ENCODE measurements at places on chromosomes 3 and 15.
A peak's percentile ranks its signal among the peaks of the same experiment; 100 is the strongest.

- no peak for DNase-seq
Measured at GRCh38 chr3:16381426-16381825, 116.4 kb downstream of the OXNAD1 start.

- DNase-seq = no peak
Measured at GRCh38 chr15:71476823-71477222, 333.5 kb upstream of the NR2E3 start.

- DNase-seq = no peak
Measured at GRCh38 chr3:127518456-127519081, 72.0 kb downstream of the TPRA1 start.

GRCh38 chr3:175335229-175335628 is 476.1 kb downstream of the NAALADL2 start:
- no peak for DNase-seq

DNA sequence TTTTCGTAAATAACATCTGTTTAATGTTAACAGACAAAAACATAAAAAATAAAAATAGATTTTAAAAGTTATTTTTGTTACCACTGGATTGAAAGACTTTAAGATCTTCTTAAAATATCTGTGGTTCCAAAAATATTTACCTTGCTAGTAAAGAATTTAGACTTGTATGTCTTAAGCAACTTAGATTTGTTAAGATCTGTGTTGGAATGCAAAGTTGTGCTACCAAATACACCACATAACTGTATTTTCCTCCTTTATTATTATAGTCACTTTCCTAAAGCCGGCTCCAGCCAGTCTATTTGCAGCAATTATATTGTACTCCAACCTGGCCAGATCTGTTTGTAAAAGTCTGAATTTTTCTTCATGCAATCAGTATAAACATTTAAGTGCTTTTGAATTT is 63.7 kb downstream of the SPRED1 start:
- no peak for DNase-seq

GRCh38 chr3:146181216-146181615 is 20.2 kb upstream of the PLOD2 start:
- no peak for DNase-seq

GRCh38 chr3:52769786-52770455 is 819 bp downstream of the NEK4 start:
- no peak for DNase-seq

- no peak for DNase-seq
Measured at GRCh38 chr3:97957617-97958311, 14.5 kb downstream of the RIOX2 start.

DNA sequence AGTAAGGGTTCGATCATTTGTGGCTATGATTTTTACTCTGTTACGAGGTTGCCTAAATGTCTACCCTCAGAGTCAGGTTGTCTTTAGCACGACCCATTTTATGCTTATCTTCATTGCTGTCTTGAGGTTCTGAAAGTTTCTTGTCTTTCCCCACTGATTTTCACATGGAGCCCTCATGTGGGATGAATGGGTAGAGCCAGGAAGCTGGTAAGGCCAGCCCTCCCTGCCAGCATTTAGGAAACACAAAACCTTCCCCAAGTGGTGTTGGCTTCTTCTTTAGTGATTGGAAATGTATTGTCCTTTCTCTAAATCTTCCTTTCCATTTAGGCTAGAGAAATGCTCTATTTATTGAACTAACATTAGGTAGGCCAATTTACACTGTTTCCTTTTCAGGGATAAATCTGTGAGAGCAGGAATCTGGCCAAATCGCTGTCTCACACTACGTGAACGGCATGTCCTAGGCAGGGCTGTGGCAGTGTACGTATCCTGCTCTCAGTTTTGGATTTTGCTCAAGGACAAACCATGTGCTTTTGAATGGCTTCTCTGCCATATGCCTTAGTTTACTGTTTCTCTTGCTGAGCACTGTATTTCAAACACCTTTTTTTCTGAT is 43.7 kb downstream of the MYZAP start:
- DNase-seq = no peak

DNA sequence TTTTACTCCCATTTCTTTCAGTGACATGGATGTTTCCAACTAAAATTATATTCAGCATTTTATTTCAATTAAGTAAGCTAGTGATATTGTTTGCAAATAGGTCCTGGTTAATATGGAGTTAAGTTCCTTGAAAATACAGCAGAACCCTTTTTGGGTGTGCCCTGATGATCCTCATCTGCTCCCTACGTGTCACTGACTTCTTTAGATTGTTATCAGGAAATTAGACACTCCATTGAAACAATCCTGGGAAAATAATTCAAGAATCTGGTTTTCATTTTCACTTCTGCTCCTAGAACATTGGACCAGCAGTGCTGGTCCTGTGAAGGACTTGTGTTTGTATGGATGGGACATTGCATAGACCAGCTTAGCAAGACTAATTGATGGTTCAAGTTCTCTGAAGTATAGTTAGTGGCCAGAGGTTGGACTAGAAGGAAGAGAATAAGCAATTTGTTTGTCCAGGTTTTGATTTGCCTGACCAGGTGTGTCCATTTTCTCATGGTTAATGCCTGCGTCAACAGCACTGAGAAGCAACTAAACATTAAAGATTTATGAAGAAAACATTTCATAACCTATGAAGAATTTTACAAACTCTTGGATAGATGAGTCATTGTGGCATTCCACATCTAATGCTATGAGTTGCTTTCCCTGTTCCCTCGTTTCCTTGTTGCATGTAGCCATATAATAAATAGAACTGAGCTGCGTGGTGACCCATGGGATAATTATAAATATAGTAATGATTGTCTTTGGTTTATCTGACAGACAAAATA is 95.8 kb downstream of the ZPLD1 start:
- no peak for DNase-seq

DNA sequence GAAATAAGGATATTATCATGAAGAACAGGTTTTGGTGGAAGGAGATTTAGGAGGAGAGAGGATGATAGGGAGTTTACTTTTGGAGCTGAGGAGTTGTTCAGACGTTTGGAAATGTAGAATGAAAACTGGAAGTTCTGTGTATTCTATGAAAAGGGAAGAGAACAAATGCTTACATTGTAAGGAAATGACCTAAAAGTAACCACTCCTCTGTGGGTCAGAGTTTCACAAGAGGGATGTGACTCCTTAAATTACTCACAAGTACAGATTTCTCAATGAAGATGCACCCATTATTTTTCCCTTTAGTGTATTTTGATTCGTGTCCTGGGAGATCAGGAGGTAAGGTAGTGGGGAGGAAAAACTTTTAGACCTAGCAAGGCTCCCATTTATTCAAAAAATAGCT is 4.0 kb downstream of the RNF13 start:
- no peak for DNase-seq

DNA sequence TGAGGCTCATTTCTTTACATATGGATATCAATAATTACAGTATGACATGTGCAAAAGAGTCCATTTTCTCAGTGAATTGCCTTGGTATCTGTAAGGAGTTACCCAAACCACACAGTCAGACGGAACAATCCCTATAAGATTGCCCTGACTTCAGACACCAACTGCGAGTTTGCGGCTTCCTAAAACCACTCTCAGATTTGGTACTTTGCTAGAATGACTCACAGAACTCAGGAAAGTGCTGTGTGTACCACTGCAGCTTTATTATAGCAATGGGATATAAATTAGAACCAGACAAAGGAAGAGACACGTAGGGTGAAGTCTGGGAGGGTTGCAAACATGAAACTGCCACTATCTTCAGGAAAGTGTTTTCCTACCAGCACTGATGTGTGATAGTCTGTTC is 45.8 kb upstream of the ATP13A3 start:
- no peak for DNase-seq

DNA sequence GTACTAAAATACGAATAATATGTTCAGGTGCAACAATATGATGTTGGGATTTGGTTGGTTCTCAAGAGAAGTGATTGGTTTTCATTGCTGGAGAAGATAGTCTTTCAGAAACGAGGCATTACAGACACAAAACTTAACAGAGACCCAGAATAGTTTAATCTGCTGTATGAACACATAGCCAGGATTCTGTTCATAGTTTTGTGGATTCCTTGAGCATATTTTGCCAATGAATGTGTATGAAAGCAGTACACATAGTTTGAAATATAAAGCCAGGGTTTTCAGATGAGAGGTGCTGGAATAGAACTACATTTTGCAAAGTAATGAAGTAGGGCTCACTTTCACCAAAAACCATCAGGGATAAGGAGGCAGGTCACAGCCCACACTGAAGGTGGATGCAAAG is 5.7 kb upstream of the MCTP2 start:
- DNase-seq = no peak

DNA sequence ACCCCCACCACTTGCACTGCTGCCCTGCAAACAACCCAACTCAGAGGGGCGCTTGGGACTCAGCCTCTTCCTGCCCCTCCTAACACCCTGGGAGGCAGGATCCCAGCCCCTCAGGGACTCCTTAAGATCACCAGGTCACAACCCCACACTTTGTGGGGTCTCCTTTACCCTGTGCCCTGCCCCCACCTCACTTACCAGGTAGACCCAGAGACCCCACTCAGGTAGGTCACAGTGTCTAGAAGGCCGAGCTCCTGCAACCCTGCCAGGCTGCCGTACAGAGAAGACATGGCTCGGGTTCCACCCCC is 9.1 kb downstream of the PLA2G4F start:
- no peak for DNase-seq

- peak; percentile 78 for DNase-seq
Measured at GRCh38 chr15:39624806-39625205, 43.9 kb downstream of the THBS1 start.

GRCh38 chr3:193831495-193832455 is 238.8 kb downstream of the OPA1 start:
- no peak for DNase-seq

- DNase-seq = no peak
Measured at GRCh38 chr15:46735115-46735514, 982.2 kb upstream of the SEMA6D start.

DNA sequence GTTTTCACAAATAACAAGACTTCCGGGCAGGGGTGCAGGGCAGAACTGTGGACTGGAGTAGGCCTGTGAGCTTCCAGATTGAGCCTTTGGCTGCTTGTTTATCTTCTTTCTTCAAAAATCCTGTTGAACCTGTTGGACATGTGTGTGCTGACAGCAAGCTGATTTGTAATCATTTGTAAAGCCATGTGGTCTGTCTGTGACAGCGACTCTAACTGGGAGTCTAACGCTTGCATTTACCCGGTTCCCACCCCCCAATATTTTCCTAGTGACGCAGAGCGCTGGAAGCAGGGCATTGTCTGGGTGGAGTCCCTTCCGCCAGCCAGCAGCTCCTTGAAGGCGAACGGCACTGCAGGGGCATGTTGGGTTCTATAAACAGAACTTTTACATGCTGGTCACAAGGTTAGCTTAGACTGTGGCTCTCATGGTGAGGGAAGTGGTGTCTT is 85.7 kb upstream of the MYZAP start:
- no peak for DNase-seq

- no peak for DNase-seq
Measured at GRCh38 chr3:43919029-43919428, 228.3 kb downstream of the ABHD5 start.

DNA sequence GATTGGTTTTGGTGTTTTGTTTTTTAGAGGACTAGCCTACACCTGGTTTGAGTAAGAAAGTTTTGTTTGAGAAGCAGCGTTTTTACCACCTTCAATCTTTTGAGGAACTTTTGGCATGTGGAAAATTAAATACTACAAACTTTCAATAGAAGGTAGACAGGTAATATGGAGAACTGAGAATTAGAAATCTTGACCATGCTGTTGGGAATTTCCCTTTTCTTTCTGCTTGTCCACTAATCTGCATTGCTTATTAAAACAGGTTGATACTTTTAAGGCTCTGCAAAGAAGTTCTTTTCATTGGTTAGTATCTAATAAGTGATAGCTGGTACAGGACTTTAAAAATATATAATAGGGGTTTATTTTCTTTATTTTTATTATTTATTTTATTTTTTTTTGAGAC is 31.9 kb downstream of the UBE2E1 start:
- no peak for DNase-seq

DNA sequence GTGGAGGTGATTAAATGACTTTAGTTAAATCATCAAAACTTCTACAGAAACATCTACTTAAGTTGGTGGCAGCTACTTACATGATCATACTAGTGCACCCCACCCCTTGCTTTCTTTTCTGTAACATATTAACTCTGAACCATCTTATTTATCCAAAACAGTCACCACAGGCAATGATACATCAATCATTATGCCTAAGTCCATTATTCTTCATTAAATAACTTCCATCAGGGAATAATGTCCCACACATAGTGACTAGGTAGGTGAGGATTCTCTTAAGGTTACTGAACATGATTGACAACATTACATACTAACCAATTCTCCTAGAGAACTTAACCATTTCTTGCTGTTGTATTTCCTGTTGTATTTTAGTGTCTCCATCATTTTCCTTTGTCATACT is 210.2 kb downstream of the NR1D2 start:
- no peak for DNase-seq

GRCh38 chr3:140152851-140153639 is 218.1 kb downstream of the CLSTN2 start:
- no peak for DNase-seq

GRCh38 chr15:41511899-41512369 is 1.7 kb downstream of the LTK start:
- DNase-seq = peak; percentile 28

GRCh38 chr15:35697549-35698299 is 151.8 kb upstream of the DPH6 start:
- DNase-seq = no peak

- DNase-seq = no peak
Measured at GRCh38 chr3:46359733-46360493, 6.0 kb downstream of the CCR2 start.

DNA sequence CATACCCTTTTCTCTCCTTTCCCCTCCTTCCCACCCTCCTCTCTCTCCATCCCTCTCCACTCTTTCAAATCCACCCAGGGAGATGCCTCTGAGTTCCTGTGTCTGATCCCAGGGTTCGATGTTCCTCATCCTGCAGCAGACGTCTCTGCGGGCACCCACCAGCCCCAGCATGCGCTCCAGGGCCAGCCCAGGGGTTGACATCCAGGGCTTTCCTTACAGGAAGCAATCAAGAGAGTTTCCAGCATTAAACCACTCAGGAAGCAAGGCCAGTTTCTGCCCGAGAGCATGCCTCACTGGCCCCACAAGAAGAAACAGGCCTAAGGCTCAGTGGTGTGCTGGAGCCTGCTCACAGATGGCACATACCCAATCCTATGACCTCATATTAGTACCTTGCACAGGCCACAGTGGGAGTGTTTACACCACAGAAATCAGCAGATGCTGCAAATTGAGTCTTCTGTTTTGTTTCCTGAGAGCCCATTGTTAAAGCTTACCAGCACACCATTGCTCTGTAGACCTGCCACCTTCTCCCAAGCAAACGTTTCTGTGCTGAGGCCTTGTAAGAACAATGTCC is 13.2 kb downstream of the SLC6A1 start:
- DNase-seq = no peak

DNA sequence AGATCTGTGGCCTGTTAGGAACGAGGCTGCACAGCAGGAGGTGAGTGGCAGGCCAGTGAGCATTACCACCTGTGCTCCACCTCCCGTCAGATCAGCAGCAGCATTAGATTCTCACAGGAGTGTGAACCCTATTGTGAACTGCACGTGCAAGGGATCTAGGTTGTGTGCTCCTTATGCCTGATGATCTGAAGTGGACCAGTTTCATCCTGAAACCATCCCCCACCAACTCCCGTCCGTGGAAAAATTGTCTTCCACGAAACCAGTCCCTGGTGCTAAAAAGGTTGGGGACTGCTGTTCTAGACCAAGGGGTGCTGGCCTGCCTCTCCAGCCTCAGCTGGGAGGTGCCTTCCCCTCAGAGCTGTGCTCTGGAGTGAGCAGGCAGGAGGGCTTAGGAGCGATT is 61.4 kb downstream of the RPLP1 start:
- DNase-seq = no peak

GRCh38 chr3:64988188-64988587 is 300.4 kb upstream of the ADAMTS9 start:
- no peak for DNase-seq

- no peak for DNase-seq
Measured at GRCh38 chr15:101570241-101570640, 80.7 kb upstream of the PCSK6 start.
